ENCODE measurements at places on chromosomes 6 and 20.

DNA sequence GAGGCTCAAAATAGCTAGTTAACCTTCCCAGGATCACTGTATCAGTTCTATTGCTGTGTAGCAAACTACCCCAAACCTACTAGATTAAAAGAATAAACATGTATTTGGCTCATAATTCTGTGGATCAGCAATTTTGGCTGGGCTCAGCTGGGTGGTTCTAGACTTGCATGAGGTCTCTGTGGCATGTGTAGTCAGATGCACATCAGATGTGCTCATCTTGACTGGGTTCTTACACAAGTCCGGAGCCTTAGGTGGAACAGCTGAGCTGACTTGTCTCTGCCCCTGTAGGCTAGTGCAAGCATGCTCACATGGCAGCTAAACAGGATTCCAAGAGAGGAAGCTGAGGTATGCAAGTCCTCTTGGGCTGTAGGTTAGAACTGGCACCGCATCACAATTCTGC, 173.2 kb upstream of the PRND start:
- DNase-seq, result no peak

DNA sequence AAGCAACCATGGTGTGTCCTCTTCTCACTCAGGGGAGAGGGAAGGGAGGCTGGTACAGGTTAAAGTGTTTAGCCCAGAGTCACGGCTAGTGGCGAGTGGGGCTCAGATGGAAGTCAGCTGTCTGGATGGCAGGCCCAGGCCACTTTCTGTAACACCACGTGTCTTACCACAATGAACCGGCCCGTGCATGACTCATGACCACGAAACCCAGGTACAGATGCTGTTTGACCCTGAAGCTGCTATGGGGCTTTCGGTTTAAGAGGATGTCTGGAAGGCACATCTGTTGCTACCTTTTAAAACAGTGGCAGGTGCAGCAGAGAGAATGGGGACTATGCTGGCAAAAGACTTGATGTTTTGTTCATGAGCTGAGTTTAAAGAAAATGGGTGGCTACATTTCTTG, 36.5 kb upstream of the MPC1 start:
- peak; percentile 76 for DNase-seq

DNA sequence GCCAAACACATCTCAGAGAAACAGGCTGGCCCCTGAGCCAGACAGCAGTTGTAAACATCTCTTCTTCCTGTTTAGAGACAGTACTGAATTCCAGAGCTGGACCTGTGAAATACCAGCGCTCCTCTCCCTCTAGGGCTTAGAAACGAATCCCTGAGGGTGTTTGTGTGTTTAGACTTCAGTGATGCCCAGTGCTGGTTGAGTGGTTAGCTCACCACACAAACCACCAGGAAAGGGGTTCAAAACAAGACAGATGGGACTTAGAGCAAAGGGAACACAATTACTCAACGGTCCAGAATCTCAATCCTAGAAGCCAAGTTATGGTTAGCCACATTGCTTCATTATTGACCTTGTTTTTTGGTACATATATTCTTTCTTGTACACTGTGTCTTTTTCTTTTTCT, 108.7 kb upstream of the TMEM170B start:
- no peak for DNase-seq

GRCh38 chr20:17759449-17759848, 59.7 kb downstream of the BANF2 start:
- DNase-seq, result no peak

GRCh38 chr6:83594941-83595340, 82.6 kb downstream of the PRSS35 start:
- DNase-seq, result no peak

- DNase-seq, result no peak
Observed at GRCh38 chr6:78810146-78810545, 57.2 kb upstream of the IRAK1BP1 start.

GRCh38 chr20:39318911-39319310, 356.8 kb downstream of the DHX35 start:
- DNase-seq, result no peak

DNA sequence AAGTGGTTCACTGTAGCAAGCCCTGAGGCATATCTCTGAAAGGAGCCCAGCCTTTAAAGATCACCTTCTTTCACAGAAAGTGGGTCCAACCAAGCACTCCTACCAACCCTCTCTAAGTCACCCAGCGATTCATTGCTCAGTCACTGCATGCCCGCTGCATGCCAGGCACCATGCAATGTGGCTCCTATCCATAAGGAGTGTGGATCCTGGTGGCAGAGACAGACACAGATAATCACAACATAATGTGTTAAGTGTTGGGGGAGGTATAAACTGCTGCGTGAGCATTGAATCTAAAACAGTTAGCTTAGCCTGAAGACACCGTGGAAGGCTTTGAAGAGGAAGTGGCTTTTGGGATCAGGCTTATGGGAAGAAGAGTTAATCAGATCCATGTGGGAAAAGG, 659.5 kb downstream of the PTPRT start:
- no peak for DNase-seq

- no peak for DNase-seq
Observed at GRCh38 chr6:137261361-137261760, 42.2 kb upstream of the IFNGR1 start.

GRCh38 chr20:24235296-24236175, 233.9 kb upstream of the SYNDIG1 start:
- no peak for DNase-seq

DNA sequence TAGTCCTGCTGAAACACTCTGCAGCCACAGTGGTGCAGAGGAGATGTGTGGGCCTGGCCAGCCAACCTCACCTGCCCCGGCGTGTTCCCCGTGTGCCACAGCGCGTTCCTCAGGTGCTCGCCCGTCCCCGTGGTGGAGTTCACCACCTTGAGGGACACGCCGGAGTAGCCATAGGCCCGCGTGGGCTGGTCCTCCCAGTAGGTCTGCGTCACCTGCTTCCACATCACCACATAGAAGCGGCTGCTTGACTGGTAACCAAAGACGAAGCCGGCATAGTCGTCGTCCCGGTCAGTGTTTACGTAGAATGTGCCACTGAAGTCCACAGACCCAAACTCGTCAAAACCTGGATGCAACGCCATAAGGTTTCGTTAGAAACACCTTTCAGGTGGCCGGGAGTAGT, 31.5 kb downstream of the THBS2 start:
- DNase-seq, result no peak

- DNase-seq, result no peak
Observed at GRCh38 chr6:154297721-154298120, 58.9 kb downstream of the IPCEF1 start.

- DNase-seq, result no peak
Observed at GRCh38 chr6:121678245-121678644, 242.8 kb downstream of the GJA1 start.

DNA sequence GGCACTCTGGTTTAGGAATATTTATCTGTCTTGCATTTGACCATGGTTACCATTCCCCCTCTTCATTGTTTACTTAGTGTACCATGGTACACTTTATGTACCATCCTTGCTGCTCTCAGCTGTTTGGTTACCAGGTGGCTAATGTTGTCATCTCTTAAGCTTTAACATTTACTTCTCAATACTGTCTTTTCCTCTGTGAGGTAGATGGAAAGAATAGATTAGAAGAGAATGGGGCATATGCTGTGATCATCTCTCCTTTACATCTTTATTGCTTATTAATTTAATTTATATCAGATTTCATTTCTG, 109.2 kb downstream of the NCOA3 start:
- no peak for DNase-seq

All from activated naive CD4-positive, alpha-beta T cell treated with anti-CD3 and anti-CD28 coated beads, Interleukin-2, amount 10 ng/mL, durations not matched to agents 7 days and 5 days (primary cell).